ENCODE measurements at places on chromosomes 12 and 14. TPM values are rescaled to one million over a fixed set of nuclear protein-coding genes. Genes with fewer than 3 reads are reported as not detected.

GRCh38 chr12:85779768-85780167 lies 56.4 kb downstream of the RASSF9 start:
- H3K27me3 ChIP-seq, result no peaks in the 10 kb centered on the region
- H3K4me3 ChIP-seq, result no peak overlapping the region
- no peak overlapping the region for H3K27ac ChIP-seq
- no peaks in the 10 kb centered on the region for H3K36me3 ChIP-seq
- no peak for DNase-seq
- H3K4me1 ChIP-seq, result no peaks in the 10 kb centered on the region

GRCh38 chr12:46963977-46964971 lies 115.1 kb upstream of the PCED1B start:
- H3K27me3 ChIP-seq, result no peaks in the 10 kb centered on the region
- no peaks in the 10 kb centered on the region for H3K36me3 ChIP-seq
- no peak overlapping the region for H3K4me3 ChIP-seq
- no peak for DNase-seq
- no peak overlapping the region for H3K27ac ChIP-seq

GRCh38 chr14:86153480-86153879 lies 623.5 kb downstream of the FLRT2 start:
- no peak for DNase-seq
- H3K4me1 ChIP-seq, result no peaks in the 10 kb centered on the region
- no peak overlapping the region for H3K4me3 ChIP-seq
- H3K27me3 ChIP-seq, result no peaks in the 10 kb centered on the region
- H3K36me3 ChIP-seq, result no peaks in the 10 kb centered on the region

Gene BCL11B
- total RNA-seq, result 0.42 TPM
